ENCODE measurements at places on chromosomes 11 and 22. TPM values are rescaled to one million over a fixed set of nuclear protein-coding genes. Genes with fewer than 3 reads are reported as not detected.

The IGSF9B gene
- 2.2 TPM for total RNA-seq

The SCGB1C1 gene
- not detected for total RNA-seq

GRCh38 chr11:27397624-27398399, 34.8 kb upstream of the CCDC34 start:
- H3K27ac ChIP-seq, result peak overlapping the region; percentile 81
- no peaks in the 10 kb centered on the region for H3K27me3 ChIP-seq
- no peaks in the 10 kb centered on the region for H3K36me3 ChIP-seq

- H3K4me3 ChIP-seq, result no peak overlapping the region
- no peaks in the 10 kb centered on the region for H3K36me3 ChIP-seq
- H3K27ac ChIP-seq, result no peak overlapping the region
- no peaks in the 10 kb centered on the region for H3K27me3 ChIP-seq
Measured at GRCh38 chr22:23113067-23113846, 28.5 kb downstream of the RSPH14 start.

GRCh38 chr11:122367809-122368231, 251.8 kb upstream of the BLID start:
- no peak overlapping the region for H3K27ac ChIP-seq
- no peaks in the 10 kb centered on the region for H3K4me1 ChIP-seq
- no peak overlapping the region for H3K4me3 ChIP-seq
- H3K36me3 ChIP-seq, result no peaks in the 10 kb centered on the region
